HS-5 (cell line): ENCODE measurements at places on chromosomes 1 and 21.

DNA sequence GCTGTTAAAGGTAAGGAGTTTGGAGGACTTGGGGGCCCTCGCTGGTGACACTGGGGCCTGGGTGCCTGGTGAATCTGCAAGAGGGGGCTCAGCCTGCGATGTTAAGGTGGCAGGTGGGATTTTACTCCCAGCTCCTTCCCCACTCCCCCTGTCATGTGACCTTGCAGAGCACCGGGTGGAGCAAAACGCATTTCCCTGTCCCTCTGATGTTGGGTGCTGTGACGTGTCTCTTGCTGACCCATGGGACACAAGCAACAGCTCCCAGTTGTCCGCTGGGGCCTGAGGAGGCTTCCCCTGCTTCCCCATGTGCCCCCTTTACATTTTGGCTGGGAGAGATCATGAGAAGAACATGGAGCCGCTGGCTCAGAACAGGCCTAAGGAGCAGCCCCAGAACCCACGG, 319.0 kb downstream of the MATN1 start:
- DNase-seq, result no peak

GRCh38 chr1:41496080-41497055, 11.9 kb upstream of the EDN2 start:
- DNase-seq, result peak; percentile 56

DNA sequence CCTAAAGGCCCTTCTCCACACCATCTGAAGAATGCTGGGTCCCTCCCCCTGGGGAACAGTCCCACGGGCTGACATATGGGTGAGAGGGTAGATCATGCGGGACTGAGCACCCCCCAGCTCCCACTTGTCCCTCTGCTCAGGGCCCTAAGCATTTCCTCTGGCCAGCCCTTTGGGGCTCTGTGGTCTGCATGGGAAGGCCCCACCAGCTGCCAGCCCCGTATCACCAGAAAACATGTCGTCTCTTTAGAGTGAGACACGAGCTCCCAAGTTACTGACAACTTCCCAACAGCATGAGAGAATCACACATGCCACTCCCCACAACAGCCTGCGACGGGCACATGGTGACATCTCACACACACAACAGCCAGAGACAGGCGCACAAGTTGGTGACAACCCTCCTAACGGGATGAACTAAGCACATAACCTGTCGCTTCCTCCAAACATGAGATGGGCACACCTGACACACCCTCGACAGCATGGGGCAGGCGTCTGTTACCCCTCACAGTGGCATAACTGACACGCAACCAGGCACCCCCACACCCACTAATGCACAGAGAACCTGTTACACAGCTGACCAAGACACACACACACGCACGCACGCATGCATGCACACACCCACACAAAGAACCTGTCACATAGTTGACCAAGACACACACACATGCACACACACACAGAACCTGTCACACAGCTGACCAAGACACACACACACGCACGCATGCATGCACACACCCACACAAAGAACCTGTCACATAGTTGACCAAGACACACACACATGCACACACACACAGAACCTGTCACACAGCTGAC, 41.2 kb downstream of the AHDC1 start:
- no peak for DNase-seq

DNA sequence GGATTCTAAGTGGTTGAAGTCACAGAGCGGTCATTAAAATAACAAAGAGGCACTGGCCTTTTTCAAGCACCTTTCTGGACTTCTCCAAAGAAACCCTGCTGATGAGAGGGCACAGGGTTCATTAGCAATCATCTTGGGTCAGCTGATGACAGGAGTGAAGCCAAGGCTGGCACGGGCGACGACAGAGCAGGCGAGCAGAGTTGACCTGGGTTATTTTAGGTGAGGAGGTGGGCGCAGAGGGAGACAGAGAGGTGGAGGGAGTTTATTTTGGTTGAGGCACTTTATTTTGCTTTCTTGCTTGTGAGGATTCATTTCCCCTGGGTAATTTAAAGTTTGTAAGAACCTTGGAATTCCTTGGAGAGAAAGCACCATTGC, 57.9 kb downstream of the OLIG1 start:
- DNase-seq, result no peak

DNA sequence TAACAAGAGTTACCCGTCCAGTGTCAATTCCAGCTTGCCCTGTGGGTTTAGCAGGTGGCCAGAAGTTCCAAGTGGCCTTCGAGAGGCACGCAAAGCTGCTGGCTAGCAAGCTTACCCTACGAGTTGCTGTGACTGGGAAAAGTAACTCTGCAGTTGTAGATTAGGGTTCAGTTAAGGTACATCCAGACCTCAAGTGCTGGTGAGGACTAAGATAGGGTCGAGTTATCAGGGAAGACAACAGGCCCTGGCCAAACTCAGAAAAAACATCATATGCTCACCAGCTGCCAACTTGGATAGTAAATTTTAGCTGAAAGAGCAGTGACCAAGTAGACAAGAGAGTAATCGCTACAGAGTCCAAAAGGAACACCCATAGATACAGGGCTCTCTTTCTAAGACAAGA, 27.7 kb upstream of the LRRC7 start:
- DNase-seq, result no peak

DNA sequence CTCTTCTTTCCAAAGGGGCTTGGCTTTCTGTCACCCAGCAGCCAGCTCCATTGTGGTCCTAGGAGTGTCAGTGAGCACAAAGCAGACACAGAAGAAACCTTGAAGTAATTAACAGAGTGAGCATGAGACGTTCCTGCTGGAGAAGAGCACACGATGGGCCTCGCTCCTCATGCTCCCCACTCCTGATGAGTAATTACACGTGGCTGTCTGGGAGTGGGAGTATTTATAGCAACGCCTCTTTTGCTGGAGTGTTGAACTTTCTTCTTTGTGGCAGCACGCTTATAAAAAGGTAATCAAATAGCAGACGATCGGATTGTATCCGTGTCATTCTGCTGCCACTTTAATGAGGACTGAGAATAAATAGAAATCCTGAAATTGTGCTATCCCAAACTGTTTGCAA, 185.8 kb downstream of the CAMTA1 start:
- no peak for DNase-seq

DNA sequence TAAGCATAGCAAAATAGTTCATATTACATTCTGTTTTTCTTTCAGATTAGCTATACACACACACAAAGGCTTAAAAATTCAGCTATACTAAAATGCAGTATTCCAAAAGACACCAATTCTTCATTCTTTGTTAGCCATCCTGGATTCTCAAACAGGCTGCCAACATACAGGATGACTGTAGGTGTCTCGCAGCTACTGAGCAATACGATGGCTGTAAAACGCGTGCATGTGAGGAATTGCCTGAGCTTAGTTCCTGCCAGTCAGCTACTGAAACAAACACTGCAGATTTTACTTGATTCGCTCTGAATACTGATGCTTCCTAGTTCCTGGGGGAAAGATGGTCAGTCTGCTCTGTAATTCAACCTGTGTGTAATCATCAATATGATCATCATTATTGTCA, 24.7 kb upstream of the HMGN1 start:
- no peak for DNase-seq

- DNase-seq, result no peak
These were observed 26.0 kb upstream of the SYNC start for GRCh38 chr1:32728413-32729077.

GRCh38 chr1:30047576-30047975, 675.8 kb downstream of the MATN1 start:
- DNase-seq, result no peak

DNA sequence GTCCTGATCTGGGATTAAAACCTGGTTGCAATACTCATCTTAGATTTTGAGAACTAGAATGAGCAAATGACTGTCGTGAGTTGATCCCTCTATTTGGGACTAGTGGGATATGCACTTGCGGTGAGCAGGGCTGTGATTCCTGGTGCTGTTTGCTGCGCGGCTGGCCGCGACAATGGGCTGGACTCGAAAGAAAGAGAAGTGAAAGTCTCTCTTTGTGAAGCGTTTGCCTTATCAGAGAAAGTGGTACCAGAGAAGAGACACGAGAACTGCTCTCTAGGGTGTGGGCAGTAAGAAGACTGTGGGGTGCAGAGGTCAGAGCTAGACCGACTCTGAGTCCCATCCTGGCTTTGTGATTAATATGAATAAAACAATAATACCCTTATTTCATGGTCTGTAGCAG, 8.6 kb downstream of the ST6GALNAC3 start:
- no peak for DNase-seq

- DNase-seq, result no peak
These were observed 2.1 kb upstream of the GPR61 start for GRCh38 chr1:109537450-109538178.

- DNase-seq, result no peak
These were observed 780 bp upstream of the CROCC start for GRCh38 chr1:16920951-16921350.

DNA sequence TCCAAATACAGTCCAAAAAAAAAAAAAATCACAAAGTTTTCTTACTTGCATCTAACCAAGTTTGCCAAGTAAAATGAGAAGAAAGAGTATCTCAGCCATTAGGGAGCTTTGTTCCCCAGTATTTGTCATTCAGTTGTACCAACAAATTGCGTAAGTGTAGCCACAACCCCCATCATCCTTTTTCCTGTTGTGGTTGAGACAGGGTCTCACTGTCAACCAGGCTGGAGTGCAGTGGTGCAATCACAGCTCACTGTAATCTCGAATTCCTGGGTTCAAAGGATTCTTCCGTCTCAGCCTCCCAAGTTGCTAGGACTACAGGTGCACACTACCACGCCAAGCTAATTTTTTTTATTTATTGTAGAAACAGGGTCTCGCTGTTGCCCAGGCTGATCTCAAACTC, 9.5 kb downstream of the STX6 start:
- no peak for DNase-seq

DNA sequence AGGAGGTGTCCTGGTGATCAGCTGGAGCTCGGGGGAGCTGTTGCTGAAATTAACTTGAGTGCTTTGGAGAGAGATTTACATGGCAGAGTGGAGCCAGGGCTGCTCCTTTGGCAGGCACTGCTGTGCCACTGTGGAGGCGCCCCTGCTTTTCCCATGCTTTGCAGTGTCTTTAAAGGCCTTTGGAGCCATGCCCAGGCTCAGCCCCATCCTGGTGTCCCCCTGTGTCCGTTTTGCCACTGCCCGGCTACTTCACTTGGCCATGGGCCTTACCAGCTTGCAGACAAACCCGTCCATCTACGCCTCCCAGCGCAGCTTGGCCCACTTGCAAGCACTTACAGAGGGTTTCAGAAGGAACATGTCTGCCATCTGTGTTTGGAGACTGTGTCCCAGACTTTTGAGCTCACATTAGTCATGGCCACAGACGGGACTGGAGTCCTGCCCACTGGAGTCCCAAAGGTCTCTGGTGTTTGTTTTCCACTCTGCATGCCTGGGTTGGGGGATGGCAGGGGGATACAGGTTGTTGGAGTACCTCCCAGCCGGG, 18.2 kb upstream of the LAMTOR5 start:
- DNase-seq, result no peak
